GM04503 (cell line): ENCODE measurements at places on chromosomes 4 and X.
A peak's percentile ranks its signal among the peaks of the same experiment; 100 is the strongest.

DNA sequence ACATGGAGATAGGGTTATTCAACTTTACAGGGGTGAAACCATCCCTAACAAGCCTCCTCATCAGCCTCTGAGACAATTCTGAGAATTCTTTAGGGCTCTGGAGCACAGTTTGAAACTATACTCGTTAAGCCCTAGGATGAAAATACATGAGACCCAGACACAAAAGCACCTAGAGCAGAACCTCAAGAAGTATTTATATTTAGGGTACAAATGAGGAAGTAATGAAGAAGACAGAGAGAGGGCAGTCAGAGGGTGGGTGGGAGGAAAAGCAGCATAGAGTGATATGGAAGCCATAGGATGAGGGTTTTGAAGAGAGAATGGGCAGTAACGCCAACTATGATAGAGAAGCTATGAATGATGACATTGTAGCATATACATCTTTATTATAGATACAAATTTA is 250.3 kb downstream of the DCLK2 start:
- no peak for DNase-seq

GRCh38 chr4:70530997-70531396 is 12.6 kb downstream of the AMTN start:
- no peak for DNase-seq

- peak; percentile 45 for DNase-seq
Observed at GRCh38 chr4:52059372-52059771, 8.3 kb downstream of the SPATA18 start.

GRCh38 chr4:52317361-52317879 is 266.3 kb downstream of the SPATA18 start:
- no peak for DNase-seq

DNA sequence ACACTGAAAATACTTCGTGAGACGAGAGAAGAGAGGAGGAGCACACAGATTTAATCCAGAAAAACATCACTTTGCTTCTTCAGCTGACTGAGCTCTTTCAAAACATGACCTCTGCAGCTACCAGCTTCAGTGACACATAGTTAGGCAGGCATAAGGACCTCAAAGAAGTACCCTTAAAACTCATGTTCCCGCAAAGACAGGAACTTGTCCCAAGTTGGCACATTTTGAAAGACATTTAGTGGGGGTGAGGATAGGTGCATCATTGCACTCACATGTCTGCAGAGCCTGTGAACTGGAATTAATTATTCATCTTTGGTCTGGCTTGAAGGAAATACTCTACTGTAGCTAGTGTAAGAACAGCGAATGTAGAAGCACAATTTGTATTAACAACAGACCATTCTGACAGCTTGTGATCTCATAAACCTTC is 221.8 kb downstream of the MGST2 start:
- DNase-seq = no peak

GRCh38 chr4:150142831-150143230 is 64.6 kb downstream of the DCLK2 start:
- DNase-seq = no peak

DNA sequence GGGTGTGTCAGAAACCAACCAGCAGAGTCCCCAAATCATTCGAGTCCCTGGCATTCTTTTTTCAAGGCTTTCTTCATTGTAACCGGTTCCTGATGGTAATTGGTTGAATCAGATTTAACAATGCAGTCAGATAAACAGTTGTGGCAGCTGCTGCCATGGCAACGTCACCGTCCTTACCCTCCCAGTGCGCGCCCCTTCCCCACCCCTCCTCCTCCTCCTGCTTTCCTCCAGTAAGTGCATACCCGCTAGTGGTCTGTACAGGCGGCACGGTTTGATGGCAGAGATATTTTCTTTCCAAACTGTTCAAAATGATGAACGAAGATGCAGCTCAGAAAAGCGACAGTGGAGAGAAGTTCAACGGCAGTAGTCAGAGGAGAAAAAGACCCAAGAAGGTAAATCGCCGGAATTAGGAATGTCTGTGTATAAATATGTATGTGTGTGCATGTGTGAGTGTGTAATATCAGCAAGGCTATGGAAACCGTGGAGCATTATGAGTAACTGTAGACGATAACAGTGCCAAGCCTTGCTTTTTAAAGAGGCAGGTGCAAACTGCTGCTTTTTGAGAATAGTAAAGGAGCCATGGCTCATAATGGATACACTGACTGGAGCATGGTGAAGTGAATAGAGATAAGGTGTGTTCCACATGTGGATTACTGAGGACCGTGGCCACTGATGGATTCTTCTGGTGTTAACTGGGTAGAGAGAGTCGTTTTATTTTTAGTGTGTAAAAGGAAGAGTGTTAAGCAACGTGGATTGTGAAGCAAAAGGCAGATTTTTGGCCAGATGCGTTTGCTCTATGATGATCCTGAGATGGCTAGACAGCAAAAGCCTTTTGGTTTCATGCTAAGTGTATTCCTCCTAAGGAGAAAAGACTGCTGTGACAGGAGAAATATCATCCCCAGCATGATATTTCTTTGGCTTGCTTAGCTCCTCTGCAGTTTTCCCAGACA is at the start of gene ANK2:
ANK2 (plus strand) TSS at position 233 of the 950 bp plus-strand sequence; CDS start at position 309, 76 bp downstream.
- DNase-seq = no peak

GRCh38 chr4:56674984-56675383 is 6.1 kb downstream of the HOPX start:
- no peak for DNase-seq

DNA sequence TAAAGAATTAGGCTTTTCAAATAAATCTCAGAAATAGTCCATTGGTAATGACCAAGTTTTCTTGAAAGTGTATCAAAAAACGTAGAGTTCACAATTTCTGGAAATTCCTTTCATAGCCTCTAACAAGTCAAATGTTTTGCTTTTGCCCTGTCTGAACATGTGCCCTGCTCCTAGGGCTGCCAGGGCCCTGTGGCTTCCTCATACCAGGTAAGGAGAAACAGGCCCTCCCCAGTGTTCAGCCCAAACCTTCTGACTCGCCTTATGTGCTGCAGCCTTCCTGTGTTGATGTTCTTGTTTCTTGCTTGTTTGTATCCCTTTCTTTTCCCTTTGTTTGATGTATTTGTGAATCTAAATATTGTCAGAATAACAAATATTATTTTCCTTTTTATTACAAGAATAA is 146.1 kb upstream of the PACRGL start:
- no peak for DNase-seq

GRCh38 chr4:156571146-156571545 is 400.5 kb downstream of the PDGFC start:
- no peak for DNase-seq

- DNase-seq = no peak
Observed at GRCh38 chr4:187387739-187388138, 607.8 kb upstream of the ZFP42 start.

GRCh38 chr4:133920236-133920635 is 281.4 kb downstream of the PABPC4L start:
- DNase-seq = no peak

- no peak for DNase-seq
Observed at GRCh38 chr4:2648159-2648814, 107.8 kb downstream of the TNIP2 start.

DNA sequence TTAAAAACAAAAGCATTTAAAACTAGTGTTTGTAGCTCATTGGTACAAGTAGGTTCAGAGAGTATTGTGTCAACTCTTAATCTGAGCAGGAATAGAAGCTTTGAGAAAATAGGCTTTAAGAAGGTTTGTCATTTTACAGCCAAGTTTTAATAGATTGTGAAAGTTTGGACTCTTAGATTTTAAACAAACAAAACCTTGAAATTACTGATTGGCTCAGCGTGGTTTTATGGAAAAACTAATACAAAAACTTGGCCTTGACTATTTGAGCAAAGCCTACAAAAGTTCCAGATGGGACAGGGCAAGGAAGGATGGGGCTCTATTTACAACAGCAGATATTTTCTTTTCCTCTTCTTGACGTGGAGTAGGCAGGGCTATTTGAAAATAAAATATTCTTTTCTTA is 16.5 kb downstream of the ZFX start:
- DNase-seq = no peak

- no peak for DNase-seq
Observed at GRCh38 chrX:107168257-107168656, 38.0 kb downstream of the NUP62CL start.

DNA sequence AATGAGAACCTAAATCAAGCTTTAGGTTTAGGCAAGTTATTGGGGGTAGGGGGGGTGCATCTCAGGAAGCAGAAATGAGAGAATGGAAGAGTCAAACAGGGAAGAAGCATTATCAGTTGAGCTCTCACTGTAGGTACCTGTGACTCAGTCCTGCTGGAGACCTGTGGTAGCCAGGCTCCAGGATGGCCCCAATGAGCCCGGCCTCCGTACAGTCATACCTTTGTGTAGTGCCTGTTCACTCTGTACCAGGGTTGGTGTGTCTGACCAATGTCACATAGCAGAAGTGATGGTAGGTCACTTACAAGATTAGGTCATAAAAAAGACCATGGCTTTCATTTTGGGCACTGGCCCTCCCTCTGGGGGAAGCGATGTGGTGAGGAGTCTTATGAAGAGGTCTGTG is 45.3 kb upstream of the NMU start:
- DNase-seq = no peak

- DNase-seq = no peak
Observed at GRCh38 chr4:27181693-27182092, 321.1 kb downstream of the STIM2 start.

GRCh38 chr4:79982601-79983322 is 90.3 kb downstream of the ANTXR2 start:
- no peak for DNase-seq

DNA sequence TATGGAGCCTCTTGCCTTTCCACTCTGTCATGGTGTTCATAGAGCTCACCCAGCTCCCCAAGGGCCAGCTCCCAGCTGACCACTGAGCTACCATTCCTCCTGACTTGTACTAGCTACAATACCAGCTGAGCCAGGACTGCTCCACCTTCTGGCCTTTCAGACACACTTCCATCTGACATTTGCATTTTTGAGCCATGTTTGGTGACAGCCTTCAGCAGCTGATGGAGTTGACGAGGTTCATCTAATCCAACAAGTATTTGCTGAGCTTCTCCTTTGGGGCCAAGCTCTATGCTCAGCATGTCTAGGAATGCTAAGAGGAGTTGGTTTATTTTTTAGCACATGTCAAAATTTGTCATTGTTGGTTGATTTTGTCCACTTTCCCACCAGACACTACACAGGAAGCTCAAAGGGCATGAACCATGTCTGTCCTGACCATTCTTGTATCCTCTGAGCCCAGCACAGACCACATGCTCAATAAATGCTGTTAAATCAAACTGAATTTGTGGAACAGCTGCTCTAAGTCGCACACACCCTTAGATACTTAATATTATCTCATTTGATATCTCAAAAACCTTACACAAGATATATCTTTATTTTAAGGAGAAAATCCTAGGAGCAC is 142.6 kb upstream of the PPARGC1A start:
- DNase-seq = no peak

DNA sequence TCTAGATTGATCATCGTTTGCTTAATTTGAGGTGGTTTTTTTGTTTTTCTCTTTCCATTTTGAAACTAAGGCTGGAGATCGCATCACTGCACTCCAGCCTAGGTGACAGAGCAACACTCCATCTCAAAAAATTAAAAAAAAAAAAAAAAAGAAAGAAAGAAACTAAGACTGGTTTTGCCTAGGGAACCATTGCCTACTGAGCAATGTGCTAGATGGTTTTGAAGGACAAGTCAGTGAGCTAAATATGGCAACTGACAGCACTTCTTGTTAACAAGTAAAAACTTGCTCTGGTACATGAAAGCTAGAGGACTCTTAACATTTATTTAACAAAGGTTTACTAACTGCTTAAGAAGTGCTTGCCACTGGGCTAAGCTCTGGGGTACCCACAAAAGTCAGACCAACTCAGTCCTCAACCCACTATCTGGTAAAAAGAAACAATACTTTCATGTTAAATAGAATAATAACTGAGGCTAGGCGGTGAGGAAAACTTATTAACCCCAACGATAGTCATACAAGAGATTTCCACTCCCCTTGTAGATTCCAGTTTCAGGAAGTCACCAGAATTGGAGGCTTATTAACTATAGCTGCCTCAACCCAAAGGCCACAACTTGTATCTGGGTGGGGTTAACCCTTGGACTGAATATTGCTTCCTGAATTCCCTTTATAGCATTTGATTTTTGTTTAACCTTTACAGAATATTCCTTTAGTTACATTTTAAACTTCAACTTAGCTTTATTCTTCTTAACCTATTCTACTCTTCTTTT is 111.6 kb downstream of the FRYL start:
- DNase-seq = no peak

DNA sequence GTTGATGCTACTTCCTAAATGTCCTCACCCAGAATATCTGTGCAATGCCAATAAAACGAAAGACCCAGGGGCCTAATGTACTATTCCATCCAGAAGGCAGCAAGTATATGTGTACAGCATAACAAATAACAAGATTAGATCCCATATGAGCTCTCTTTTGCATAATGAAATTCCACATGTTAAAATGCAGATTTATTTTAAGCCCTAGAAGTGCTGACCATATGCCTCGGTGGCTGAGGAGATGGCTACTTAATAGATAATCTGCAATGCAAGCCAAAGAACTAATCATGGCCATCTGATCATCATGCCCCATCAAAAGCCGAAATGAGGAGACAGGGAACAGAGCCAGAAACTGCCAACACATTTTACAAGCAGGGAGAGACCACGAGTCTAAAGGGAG is 293.5 kb downstream of the KCNIP4 start:
- no peak for DNase-seq

DNA sequence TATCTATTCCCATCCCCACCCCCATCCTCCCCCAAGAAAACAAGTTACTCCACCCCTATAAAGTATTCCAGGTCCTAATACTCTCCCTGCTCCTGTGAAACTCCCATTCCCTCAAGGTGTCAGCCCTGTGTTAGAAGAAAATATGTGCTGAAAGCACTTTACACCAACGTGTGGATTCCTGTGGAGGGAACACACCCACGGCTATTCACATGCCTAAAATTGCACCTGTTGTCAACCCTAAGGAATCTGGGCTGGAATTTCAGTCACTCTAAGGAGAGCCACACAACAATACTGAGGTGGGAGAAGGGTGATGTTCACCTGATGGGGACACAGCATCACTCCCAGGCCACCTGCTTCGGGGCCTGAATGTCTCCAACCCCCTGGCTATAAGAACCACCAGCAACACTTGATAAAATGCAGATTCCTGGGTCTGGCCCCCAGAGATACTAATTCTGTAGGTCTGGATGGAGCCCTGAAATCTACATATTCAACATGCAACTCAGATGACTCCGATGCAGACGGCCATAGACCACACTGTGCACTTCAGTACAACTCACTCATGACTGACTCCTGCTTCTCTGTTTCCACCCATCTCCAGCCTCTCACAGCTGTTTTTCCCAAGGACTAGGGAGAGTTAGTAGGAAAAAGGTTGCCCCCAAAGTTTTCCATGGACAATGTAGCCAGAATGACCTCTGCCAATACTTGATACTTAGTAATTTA is 15.8 kb downstream of the SCD5 start:
- DNase-seq = no peak

DNA sequence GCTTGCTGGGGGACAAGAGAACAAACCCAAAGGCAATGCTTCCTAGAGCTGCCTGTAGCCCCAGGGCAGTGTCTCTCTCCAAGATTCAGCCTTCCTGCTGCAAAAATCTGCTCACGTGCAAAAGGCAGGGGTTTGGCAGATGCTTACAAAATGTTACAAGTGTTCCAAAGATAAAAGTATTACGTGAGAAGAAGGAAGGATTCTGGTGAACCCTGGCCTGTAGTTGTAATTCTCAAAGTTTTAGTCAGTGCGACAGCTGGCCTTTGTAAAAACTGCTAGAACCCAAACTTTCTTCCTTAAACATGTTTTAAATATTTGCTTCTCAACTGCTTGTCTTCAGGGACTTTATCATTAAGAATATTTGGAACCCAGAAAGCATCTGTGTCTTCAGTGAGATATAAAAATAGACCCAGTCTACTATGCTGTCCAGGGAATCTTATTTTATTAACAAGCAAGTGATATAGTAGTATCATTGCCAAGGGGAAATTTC is 232.3 kb downstream of the FRMPD4 start:
- DNase-seq = peak; percentile 82
